ENCODE measurements at places on chromosomes 1 and 21.

- no peak for DNase-seq
Measured at GRCh38 chr1:49854741-49855140, 169.0 kb downstream of the AGBL4 start.

DNA sequence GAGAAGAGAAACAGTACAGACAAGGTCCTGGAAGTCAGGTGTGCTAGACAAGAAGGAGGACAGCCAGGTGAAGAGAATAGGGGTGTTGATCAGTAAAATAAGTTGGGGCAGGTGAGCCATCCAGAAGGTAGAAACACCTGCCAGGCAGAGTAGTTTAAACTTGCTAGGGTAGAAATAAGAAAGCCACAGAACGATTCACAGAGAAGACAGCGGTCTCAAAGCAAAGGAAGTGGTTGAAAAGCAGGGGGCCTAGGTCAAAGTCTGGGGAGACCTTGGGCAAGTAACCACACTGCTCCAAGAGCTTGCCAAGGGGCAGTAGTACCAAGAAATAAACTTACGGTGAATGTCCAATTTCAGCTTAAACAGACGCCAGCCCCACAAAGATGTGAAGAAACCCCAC lies 116.6 kb upstream of the PROX1 start:
- no peak for DNase-seq

DNA sequence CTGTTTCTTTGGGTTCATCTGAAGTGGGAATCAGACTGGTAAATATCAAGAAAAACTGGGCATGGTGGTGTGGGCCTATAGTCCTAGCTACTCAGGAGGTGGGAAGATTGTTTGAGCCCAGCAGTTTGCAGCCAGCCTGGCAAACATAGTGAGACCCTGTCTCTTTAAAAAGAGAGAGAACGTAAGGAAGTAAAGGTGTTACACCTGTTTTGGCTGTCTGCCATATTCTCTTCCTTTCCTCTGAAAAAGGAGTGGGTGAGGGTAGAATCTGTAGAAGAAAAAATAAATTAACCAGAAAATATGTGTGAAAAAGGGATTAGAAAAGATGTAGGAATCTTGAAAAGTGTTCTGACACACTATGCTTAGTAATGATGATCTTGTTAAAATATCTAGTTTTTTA lies 20.0 kb downstream of the AHCYL1 start:
- DNase-seq, result no peak

- peak; percentile 74 for DNase-seq
Measured at GRCh38 chr21:15729674-15730483, at the start of gene USP25. USP25 (plus strand) TSS chr21:15729982; CDS start chr21:15730394, 412 bp downstream.

DNA sequence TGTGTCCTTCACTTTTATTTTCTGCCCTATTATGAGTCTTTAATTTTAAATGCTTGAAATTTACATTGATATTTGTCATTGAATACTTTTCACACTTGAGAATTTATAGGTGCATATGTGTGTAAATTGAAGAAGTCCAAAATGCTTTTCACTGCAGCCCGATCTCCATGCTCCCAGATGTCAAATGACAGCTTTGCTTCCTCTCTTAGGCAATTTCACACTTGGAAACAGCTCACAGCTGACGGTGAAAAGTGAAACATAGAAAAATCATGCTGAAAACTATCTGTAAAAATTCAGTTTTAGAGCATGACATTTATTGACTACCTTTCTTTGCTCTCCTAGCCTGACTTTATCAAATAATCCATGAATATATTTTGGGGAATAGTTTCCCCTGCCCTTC lies 196.0 kb downstream of the RPS6KC1 start:
- DNase-seq, result no peak

DNA sequence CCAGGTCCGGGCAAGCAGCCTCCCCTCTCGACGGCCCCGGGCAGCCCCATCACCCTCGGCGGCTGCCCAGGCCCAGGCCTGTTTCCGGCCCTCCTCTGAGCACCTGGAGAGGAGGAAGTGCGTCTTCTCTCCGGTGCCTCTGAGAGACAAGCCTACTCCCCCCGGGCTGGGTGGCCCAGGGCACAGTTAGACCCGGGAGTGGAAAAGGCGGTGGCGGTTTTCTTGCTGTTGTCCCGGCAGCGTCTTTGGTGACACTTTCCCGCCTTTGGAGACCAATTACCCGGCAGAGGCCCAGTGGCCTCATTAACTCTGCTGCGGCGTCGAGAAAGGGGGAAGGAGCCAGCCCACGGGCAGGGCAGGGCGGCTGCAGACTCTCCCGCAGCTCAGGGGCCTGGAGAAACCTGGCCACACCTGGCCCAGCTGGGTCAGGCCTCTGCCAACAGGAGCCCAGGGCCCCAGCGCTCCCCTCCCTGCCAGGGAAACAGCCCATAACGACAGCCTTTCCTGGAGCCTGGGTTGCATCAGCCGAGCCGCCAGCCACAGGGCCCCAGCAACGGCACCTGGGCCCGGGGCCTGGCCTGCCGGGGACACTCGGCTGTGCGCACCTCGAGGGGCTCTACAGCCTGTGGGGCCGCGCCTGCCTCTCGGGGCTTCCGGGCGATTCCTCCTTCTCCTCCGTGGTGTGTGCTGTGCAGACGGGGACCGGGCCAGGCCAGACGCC lies 28.4 kb upstream of the C1orf159 start:
- DNase-seq, result no peak

DNA sequence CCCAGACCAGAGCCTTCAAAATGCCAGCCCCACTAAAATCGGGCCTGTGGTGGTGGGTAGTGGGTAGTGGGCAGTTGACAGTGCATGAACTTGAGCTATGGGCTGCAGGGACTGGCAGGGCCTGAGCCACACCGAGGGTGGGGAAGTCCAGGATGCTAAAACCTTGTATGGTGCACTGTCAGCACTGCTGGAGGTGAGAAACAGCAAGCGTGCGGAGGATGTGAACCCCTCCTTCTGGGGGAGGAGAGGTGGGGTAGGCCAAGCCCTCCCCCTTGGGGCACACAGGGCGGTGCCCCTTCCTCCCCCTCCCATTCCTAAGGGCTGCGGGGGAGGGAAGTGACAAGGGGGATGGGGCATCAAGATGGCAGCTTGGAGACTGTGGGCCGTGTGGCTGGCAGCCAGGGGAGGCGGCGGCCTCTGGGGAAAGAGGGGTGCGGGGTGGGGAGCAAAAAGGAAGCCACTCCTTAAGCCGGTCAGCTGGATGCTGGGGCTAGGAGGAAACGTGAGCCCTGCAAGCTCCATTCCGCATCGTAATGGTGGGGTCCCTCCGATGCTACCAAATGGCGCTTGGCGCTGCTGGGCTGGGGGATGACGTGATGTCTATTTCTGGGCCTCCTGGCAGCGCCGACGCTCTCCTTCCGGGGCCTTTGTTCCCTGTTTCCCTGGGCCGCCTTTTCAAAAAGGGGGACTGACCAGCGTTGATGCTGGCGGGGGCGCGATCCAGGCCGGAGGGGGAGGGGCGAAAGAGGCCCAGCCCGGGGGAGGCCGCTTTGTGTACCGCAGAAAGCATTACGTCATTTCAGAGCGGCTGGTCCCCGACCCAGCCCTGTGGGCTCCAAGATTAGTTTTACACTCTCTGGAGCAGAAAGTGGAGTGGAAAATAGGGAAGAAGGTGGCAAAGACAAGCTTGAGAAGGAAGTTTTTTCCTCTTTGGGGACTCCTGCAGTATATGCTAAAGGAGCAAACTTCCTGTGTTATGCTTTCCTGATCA lies 809 bp downstream of the SYT11 start:
- DNase-seq, result no peak

DNA sequence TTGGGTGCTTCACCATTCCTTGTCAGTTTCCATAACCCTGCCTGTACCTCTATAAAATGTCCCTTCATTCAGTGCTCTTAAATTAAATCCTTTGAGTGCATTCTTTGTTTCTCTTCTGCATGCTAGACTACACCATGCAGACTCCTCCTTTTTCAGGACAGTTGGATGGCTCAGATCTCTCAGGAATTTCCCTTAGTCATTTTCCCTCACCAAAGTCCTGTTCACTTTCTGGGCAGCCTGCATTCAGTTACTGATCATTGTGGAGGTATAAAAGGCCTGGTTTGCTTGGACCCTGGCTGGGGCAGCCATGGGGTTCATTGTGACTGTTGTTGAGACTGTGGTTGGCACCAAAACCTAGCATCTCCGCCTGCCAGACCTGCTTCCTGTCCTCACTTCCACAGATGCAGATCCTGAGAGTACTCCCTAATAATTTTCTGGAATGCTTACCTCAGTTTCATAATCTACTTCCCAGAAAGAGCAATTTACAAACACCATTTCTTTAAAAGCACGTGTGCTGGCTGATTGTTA lies 88.4 kb downstream of the PDE4B start:
- DNase-seq, result no peak

- no peak for DNase-seq
Measured at GRCh38 chr1:204232526-204232925, 18.7 kb upstream of the GOLT1A start.

DNA sequence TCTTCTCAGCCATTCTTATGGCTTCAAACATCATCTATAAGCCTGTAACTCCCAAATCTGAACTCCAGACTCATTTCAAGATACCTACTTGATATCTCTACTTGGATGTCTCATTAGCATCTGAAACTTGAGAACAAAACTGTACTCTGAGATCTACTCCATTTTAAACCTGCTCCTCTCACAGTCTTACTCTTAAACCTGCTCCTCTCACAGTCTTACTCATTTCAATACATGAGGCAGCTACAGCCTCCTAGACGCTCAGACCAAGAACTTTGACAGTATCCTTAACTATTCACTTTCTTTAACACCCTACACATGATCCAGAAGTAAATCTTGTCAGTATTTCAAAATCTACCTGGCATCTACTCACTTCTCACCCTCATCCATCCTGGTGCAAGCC lies 54.3 kb downstream of the NBPF6 start:
- DNase-seq, result no peak

DNA sequence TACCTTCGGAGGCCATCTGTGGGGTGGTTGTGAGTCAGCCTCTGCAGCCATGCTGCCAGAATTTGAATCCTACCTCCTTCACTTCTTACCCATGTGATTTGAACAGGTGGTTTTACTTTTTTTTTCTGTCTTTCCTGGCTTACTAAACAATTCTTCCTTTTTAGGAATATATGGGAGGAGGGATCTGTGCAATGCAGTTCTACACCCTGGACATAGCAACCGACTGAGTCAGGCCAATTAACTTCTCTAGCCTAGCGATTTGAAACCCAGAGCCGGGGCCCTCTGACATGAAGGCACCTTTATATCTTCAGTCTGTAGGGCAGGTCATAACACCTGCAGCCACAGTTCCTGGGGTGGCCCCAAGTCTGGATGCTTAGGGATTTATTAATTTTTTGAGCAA lies 83.6 kb downstream of the ST6GALNAC3 start:
- DNase-seq, result no peak
